Thoracic aorta (tissue), 2 donors: ENCODE measurements at places on chromosomes 4 and X.

GRCh38 chrX:47285836-47286320 lies 53.1 kb downstream of the USP11 start:
- no peak for DNase-seq

- no peak for DNase-seq
Measured at GRCh38 chrX:50812995-50813842, 775 bp downstream of the SHROOM4 start.

DNA sequence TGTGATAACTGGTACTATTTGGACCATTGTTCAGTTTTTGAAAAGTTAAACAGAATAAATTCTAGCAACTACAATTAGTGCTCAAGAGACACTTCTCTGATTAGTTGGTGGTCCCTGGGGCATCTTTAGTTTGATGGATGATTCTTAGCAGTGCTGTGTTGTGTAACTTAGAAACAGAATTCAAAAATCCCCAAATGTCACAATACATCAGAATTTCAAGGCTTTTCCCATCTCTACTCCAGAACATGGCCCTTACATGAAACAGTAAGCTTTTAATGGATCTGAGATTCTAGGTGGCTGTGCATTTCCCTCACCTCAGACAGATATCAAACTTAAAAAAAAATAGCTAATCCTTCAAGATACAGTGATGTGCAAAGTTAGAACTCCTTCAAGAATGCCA lies 104.4 kb upstream of the CXCL13 start:
- no peak for DNase-seq

GRCh38 chr4:76752861-76753501 lies 145.0 kb downstream of the SOWAHB start:
- peak; percentile 35 for DNase-seq

- DNase-seq, result no peak
Measured at GRCh38 chr4:84145176-84145575, 353.9 kb downstream of the NKX6-1 start.

- DNase-seq, result no peak
Measured at GRCh38 chr4:170087163-170087700, 2.5 kb downstream of the AADAT start.

GRCh38 chr4:124276461-124276860 lies 436.1 kb downstream of the ANKRD50 start:
- no peak for DNase-seq

GRCh38 chr4:120865985-120866384 lies 56.5 kb downstream of the PRDM5 start:
- no peak for DNase-seq

DNA sequence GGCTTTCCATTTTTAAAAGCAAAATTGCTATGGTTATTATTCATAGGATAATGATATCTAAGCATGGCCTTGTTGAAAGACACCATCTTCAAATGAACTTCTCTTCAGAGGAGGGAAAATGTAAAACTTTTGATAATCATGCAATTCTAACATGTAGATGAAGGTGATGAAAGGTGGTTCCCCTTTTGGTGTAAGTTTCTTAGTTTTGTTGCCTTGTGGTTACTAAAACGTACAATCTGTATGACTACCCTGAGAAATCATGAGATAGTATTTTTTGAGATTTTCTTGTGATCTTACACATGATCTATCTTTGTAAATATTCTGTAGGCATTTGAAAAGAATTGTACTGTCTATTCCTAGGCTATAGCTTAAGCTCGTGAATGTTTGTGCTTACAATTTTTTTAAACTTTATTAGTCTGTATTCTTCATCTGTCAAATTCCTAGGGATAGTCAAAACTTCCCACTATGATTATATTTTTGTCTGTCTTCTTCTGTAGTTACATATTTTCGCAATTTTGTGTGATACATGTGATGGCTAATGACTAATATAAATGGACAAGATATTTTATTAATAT lies 47.5 kb downstream of the PTPN13 start:
- no peak for DNase-seq

GRCh38 chr4:28287831-28288233 lies 1427.2 kb downstream of the STIM2 start:
- no peak for DNase-seq

- DNase-seq, result no peak
Measured at GRCh38 chrX:122790376-122791095, 393.5 kb upstream of the GRIA3 start.

DNA sequence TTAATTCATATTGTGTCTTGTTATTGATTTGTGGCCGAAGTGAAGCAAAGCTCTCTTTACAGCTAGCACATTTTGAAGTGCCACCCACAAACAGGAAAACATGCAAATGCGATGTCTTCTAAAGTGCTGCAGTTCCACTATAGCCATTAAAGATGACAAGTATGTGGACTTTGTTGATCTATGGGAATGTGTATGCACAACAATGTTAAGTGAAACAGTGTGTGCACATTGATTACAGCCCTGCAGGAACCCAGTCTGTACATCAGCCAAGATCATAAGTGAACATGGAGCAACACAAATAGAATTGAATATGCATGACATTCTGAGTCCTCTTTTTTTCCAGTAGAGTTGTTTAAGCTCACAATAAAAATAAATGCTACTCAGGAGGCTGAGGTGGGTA lies 43.0 kb downstream of the TFDP3 start:
- no peak for DNase-seq

DNA sequence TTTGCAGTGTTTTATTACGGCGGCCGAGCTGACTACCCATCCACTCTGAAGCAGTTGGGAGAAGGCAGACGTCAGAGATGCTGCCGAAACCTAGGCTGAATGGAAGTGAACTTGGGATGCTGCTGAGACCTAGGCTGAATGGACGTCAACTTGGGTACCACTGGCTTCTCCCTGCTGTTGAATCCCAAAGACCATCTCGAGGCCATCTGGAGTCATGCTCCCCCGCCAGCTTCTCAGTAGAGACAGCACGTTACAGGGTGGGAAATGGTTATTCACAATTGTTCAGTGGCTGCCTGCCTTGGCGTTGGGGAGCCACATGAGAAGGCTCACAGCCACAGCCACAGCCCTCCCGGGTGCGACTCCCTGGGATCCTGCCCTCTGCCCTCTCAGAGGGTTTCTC lies 40.9 kb downstream of the P2RY8 start:
- no peak for DNase-seq

DNA sequence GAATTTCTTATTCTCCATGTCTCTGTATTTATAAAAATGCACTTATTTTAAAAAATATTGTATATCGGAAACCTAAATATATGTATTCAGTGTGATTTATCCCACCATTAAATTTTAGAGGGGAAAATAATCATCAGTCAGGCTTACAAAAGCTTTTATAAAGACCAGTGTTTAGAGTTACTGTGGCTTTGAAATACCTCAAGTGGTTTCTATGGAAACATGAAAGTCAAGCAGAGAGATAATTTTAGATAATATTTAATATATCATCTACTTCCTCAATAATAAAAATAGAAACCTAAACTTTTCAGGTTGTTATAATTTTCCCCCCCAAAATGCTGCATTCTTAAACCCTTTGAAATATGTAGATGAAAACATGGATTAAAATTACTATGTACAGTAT lies 332.9 kb upstream of the PITX2 start:
- no peak for DNase-seq
